ENCODE measurements at places on chromosomes 6 and 20.

GRCh38 chr20:44435630-44436335 is 39.9 kb upstream of the TTPAL start:
- DNase-seq: no peak

- peak; percentile 91 for DNase-seq
Observed at GRCh38 chr6:135901774-135902524, 50.4 kb downstream of the PDE7B start.

GRCh38 chr6:34341481-34341971 is 50.9 kb downstream of the NUDT3 start:
- DNase-seq: peak; percentile 60

DNA sequence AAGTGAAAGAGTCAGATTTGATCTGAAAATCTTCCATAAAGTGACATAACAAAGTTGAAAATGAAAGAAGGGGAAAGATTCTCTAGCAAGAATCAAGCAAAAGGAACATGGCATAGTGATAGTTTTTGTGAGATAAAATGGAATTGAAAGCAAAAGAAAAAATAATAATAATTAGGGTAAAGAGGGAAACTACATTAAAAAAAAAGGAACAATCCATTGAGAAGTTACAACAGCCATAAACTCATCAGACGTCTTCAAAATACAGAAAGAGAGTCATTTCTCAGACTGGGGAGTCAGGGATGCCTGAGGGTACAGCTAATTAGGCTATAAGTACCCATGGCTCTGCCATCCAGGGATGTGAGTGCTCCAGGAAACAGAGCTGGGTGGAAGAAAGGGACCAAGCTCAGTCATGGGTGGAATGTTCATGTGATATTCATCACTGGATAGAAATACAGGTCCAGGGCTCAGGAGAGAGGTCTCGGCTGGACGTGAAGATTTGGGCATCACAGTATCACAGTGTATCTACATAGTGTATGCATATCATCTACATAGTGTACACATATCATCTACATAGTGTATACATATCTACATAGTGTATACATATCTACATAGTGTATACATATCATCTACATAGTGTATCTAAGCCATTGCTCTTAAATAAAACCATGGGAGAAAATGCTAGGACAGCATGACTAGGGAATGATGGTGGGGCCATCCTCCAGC is 29.4 kb downstream of the DUSP22 start:
- DNase-seq: no peak

DNA sequence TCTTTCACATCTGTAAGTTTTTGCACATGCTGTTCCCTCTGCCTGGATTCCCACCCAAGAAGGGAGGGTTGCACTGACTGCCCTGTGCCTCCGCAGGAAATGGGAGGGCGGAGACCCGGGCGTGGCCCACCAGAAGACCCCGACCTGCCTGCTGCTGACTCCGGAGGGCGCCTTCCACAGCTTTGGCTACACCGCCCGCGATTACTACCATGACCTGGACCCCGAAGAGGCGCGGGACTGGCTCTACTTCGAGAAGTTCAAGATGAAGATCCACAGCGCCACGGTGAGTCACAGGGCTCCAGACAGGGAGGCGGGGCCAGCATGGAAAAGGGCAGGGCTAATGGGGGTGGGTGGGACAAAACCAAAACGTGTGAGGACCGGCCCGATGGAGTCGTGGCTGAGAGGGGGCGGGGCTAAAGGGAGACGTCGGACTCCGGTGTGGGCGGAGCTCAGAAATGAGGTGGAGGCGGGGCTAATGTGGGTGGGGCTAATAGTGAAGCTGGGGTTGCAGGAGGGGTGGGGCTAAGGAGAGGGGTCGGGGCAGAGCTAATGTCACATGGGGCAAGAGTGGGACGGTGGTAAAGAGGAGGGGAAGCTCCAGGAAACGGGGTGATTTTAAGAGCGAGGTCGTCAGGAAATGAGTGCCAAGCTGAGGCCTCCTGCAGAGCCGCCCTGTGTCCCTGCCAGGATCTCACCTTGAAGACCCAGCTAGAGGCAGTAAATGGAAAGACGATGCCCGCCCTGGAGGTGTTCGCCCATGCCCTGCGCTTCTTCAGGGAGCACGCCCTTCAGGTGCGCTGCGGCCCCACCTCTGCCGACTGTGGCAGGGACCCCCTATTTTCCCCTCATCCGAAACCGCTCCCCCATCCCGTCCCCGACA is 12.6 kb downstream of the HSPA12B start:
- DNase-seq: peak; percentile 59

DNA sequence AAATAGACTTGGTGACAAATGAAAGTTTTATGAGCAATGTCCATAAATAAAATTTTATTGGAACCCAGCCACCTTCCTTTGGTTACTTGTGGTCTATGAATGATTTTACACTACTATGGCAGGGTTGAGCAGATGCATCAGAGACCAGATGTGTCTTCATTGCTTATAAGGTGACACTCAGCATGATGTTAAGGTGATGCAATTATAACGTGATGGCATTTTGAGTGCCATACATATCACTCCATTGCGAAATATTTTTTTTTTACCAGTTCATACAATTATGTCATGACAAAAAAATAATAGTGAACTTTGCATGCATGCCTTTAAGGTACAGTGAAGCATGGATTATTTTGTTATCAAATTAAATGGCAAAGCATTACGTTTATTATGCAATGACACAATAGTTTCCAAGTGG is 96.0 kb downstream of the ADTRP start:
- DNase-seq: no peak
